ENCODE measurements at places on chromosomes 11 and 22. TPM values are rescaled to one million over a fixed set of nuclear protein-coding genes. Genes with fewer than 3 reads are reported as not detected.

GRCh38 chr11:30919389-30920152 is 333.4 kb upstream of the MPPED2 start:
- no peaks in the 10 kb centered on the region for H3K4me1 ChIP-seq
- H3K4me3 ChIP-seq, result no peak overlapping the region
- H3K36me3 ChIP-seq, result no peaks in the 10 kb centered on the region
- no peaks in the 10 kb centered on the region for H3K27me3 ChIP-seq

GRCh38 chr11:57640068-57640800 is 9.5 kb downstream of the YPEL4 start:
- H3K27ac ChIP-seq, result no peak overlapping the region
- DNase-seq, result no peak
- H3K36me3 ChIP-seq, result no peaks in the 10 kb centered on the region
- H3K4me3 ChIP-seq, result peak overlapping the region; percentile 77
- H3K27me3 ChIP-seq, result peaks cover 19% of the 10 kb centered on the region
- peaks cover 33% of the 10 kb centered on the region for H3K4me1 ChIP-seq

GRCh38 chr11:104343578-104343977 is 179.6 kb upstream of the PDGFD start:
- H3K4me3 ChIP-seq, result no peak overlapping the region
- H3K27me3 ChIP-seq, result no peaks in the 10 kb centered on the region
- no peaks in the 10 kb centered on the region for H3K36me3 ChIP-seq
- DNase-seq, result no peak
- H3K4me1 ChIP-seq, result no peaks in the 10 kb centered on the region
- H3K27ac ChIP-seq, result no peak overlapping the region

GRCh38 chr11:101019870-101020269 is 109.7 kb downstream of the PGR start:
- H3K27me3 ChIP-seq, result no peaks in the 10 kb centered on the region
- no peak overlapping the region for H3K4me3 ChIP-seq
- no peak overlapping the region for H3K27ac ChIP-seq

DNA sequence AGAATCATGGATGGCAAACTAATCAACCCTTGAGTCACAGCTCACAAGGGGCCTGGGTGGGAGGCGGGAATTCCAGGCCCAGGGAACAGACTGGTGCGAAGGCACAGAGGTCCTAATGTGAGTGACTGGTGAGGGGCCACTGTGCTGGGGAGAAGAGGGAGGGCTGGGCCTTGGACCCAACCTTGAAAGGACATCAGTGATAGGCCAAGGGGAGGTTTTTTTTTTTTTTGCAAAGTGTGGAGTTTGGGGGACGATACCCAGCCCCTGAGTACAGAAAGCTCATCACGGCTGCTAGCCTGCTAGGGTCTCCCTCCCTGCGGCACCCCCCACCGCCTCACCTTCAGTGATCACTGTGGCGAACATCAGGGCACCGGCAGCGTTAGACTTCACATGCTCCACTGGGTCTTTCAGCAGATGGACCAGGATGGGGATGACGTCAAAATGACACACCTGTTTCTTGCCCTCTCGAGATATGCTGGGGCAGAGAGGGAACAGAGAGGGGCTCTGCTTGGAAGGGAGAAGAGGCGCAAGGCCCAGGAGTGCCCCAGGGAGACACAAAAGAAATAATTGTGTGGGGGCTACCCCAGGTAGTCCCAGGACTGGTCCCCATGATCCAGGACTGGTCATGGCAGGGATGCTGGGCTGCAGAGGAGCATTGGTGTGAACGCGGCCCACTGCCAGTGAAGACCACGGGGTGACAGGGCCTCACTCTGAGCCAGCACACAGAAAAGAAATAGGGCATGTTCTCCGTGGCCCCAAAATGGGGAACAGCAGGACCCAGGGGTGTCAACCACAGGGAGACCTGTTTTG is 8.6 kb upstream of the GNAZ start:
- H3K4me3 ChIP-seq, result no peak overlapping the region
- peaks cover 7% of the 10 kb centered on the region for H3K27me3 ChIP-seq
- H3K27ac ChIP-seq, result no peak overlapping the region
- H3K36me3 ChIP-seq, result no peaks in the 10 kb centered on the region
- H3K4me1 ChIP-seq, result no peaks in the 10 kb centered on the region
- DNase-seq, result no peak

DNA sequence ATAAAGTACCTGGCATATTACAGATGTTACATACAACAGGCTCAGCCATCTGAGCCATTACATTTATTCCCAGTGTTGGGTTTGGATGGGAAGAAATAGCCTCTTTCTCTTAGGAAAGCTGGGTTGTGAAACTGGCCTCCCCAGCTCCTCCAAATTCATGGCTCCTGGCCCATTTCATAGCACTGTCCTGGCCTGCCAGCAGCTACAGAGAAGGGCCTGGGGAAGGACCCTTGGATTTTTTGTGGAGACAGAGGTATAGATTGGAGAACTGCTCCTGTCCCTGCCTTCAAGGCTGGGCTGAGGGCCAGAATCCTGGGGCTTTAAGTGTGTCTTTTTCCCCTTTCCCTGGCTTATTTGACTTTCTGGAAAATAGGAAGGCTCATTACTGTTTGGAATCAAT is 18.0 kb downstream of the PKNOX2 start:
- H3K4me3 ChIP-seq, result no peak overlapping the region
- no peaks in the 10 kb centered on the region for H3K4me1 ChIP-seq
- DNase-seq, result no peak
- H3K27me3 ChIP-seq, result peaks cover 33% of the 10 kb centered on the region

GRCh38 chr22:43969021-43969878 is 14.0 kb downstream of the SAMM50 start:
- H3K4me3 ChIP-seq, result no peak overlapping the region
- H3K36me3 ChIP-seq, result peaks cover 58% of the 10 kb centered on the region

DNA sequence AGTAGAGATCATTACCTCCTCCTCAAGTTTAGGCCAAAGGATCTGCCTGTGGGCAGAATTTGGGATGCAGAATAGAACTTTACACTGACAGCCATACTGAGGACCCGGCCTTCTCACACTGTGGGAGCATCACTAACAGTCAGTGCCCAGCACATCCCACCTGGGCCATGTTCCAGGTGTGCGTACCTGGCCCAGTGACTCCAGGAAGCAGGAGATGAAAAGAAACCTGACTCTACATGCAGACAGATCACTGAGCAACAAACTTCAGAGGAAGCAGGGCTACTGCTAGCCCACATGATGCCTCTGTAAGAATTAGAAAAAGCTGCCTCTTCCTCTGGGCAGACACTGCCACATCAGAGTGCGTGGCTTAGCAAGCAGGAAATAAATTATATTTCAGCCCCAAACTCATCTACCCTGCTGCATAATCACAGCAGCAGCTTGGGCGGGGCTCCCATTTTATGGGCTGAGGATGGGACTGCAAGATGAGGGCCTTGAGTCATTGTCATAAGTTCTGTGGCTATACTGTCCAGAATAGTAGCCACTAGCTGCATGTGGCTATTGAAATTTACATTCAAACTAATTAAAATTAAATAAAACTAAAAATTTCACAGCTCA is 6.0 kb upstream of the LMO2 start:
- H3K4me1 ChIP-seq, result peaks cover 32% of the 10 kb centered on the region
- H3K27ac ChIP-seq, result no peak overlapping the region
- no peaks in the 10 kb centered on the region for H3K36me3 ChIP-seq
- no peak overlapping the region for H3K4me3 ChIP-seq
- H3K27me3 ChIP-seq, result peaks cover 59% of the 10 kb centered on the region

- no peak for DNase-seq
- H3K36me3 ChIP-seq, result no peaks in the 10 kb centered on the region
- H3K27ac ChIP-seq, result no peak overlapping the region
- H3K27me3 ChIP-seq, result no peaks in the 10 kb centered on the region
These were observed 9.9 kb downstream of the TTC12 start for GRCh38 chr11:113324250-113324649.

GRCh38 chr11:126279191-126279590 is 3.7 kb upstream of the TIRAP start:
- no peaks in the 10 kb centered on the region for H3K27me3 ChIP-seq
- H3K4me1 ChIP-seq, result peaks cover 43% of the 10 kb centered on the region
- H3K36me3 ChIP-seq, result peaks cover 45% of the 10 kb centered on the region
- H3K27ac ChIP-seq, result peak overlapping the region; percentile 86
- no peak for DNase-seq

GRCh38 chr11:2772544-2773031 is 72.8 kb upstream of the KCNQ1OT1 start:
- H3K27ac ChIP-seq, result no peak overlapping the region
- H3K4me3 ChIP-seq, result no peak overlapping the region
- peaks cover 12% of the 10 kb centered on the region for H3K27me3 ChIP-seq

GRCh38 chr11:17350455-17351171 is 987 bp upstream of the NCR3LG1 start:
- H3K4me1 ChIP-seq, result peaks cover 37% of the 10 kb centered on the region
- peak overlapping the region; percentile 40 for H3K27ac ChIP-seq
- H3K4me3 ChIP-seq, result peak overlapping the region; percentile 82
- DNase-seq, result no peak
- H3K36me3 ChIP-seq, result peaks cover 11% of the 10 kb centered on the region

DNA sequence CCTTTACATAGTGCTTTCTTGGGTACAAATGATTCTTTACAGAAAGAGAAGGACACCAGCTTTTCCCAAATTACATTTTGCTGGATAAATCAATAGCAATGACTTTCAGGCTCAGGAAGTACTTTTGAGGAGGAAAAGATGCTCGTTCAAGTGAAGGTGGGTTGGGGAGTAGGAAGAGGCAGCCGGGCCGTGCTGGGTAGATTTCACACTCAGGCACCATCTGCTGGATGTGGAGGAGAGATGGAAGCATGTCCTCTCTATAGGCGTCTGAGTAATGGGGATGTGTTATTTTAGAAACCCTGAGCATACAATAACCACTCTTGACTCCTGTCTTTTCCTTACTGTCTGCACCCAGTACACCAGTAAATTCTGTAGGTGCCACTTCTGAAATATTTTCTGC is 152.3 kb upstream of the LARGE1 start:
- DNase-seq, result no peak
- H3K27ac ChIP-seq, result no peak overlapping the region
- H3K4me3 ChIP-seq, result no peak overlapping the region
- H3K4me1 ChIP-seq, result no peaks in the 10 kb centered on the region

- DNase-seq, result no peak
- H3K4me3 ChIP-seq, result no peak overlapping the region
- no peaks in the 10 kb centered on the region for H3K36me3 ChIP-seq
- H3K27ac ChIP-seq, result no peak overlapping the region
- H3K4me1 ChIP-seq, result no peaks in the 10 kb centered on the region
- peaks cover 7% of the 10 kb centered on the region for H3K27me3 ChIP-seq
These were observed 29.4 kb downstream of the LGR4 start for GRCh38 chr11:27443227-27443626.

- no peaks in the 10 kb centered on the region for H3K36me3 ChIP-seq
- H3K27me3 ChIP-seq, result no peaks in the 10 kb centered on the region
- no peak overlapping the region for H3K4me3 ChIP-seq
- no peak for DNase-seq
- no peak overlapping the region for H3K27ac ChIP-seq
- H3K4me1 ChIP-seq, result no peaks in the 10 kb centered on the region
These were observed 9.5 kb downstream of the DCHS1 start for GRCh38 chr11:6646071-6646470.

DNA sequence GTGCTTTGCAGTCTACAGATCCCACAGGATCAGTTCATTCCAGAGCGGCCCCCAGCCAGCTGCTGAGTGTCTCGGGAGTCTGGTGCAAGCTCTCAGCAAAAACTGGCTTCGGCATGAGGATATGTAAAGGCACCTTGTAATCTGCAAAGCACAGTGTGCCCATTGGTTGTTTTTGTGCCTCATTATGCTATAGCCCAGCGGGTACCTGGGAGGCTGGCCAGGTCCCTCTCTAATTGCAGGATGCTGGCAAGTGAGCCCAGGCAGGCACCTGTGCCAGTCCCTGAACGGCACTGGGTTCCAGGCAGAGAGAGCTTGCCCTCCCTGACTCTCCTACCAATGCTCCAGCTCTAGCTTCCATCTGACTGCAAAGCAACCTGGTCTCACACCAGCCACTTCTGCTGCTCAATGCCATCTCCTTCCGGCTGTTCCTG is 128.7 kb downstream of the DSCAML1 start:
- no peak overlapping the region for H3K4me3 ChIP-seq
- DNase-seq, result no peak
- H3K36me3 ChIP-seq, result no peaks in the 10 kb centered on the region
- H3K27ac ChIP-seq, result no peak overlapping the region

GRCh38 chr22:26975865-26976264 is 318.5 kb downstream of the MIAT start:
- no peak for DNase-seq
- no peaks in the 10 kb centered on the region for H3K27me3 ChIP-seq
- H3K4me3 ChIP-seq, result no peak overlapping the region
- H3K36me3 ChIP-seq, result no peaks in the 10 kb centered on the region
- H3K4me1 ChIP-seq, result no peaks in the 10 kb centered on the region
- H3K27ac ChIP-seq, result no peak overlapping the region

GRCh38 chr11:45083544-45084087 is 62.8 kb upstream of the PRDM11 start:
- H3K27me3 ChIP-seq, result no peaks in the 10 kb centered on the region
- no peak for DNase-seq
- no peak overlapping the region for H3K27ac ChIP-seq
- peaks cover 6% of the 10 kb centered on the region for H3K36me3 ChIP-seq
- H3K4me3 ChIP-seq, result no peak overlapping the region

DNA sequence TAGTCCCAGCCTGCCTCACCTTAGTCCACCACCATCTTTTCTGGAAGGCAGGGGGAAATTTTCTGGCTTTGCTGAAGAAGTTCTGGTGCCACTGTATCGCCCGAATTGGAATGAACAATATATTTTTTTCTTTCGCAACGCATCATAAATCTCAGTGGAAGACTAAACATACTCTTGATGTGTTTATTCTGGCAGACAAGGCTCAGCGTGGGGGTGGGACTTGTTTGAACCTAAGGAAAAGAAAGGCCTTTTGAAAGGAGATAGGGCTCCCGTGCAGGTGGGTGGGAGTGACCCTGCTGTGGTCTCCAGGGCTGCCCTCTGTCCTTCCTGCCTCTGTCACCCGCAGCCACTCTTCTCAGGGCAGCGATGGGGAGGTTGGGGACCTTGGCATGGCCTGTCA is 42.5 kb downstream of the CD82 start:
- no peak for DNase-seq
- H3K27ac ChIP-seq, result peak overlapping the region; percentile 86
- H3K36me3 ChIP-seq, result peaks cover 58% of the 10 kb centered on the region
- no peak overlapping the region for H3K4me3 ChIP-seq

GRCh38 chr11:58493676-58494075 is 14.2 kb downstream of the OR5B21 start:
- DNase-seq, result no peak
- no peak overlapping the region for H3K4me3 ChIP-seq
- H3K27ac ChIP-seq, result no peak overlapping the region
- peaks cover 25% of the 10 kb centered on the region for H3K36me3 ChIP-seq
- no peaks in the 10 kb centered on the region for H3K27me3 ChIP-seq

- DNase-seq, result no peak
- H3K4me1 ChIP-seq, result no peaks in the 10 kb centered on the region
- H3K4me3 ChIP-seq, result no peak overlapping the region
- H3K36me3 ChIP-seq, result no peaks in the 10 kb centered on the region
- no peak overlapping the region for H3K27ac ChIP-seq
These were observed 254.4 kb downstream of the TTC28 start for GRCh38 chr22:28425211-28425610.

GRCh38 chr11:34625576-34625975 is 4.7 kb downstream of the EHF start:
- no peak overlapping the region for H3K4me3 ChIP-seq
- H3K36me3 ChIP-seq, result no peaks in the 10 kb centered on the region
- peaks cover 41% of the 10 kb centered on the region for H3K27me3 ChIP-seq
- H3K27ac ChIP-seq, result no peak overlapping the region
- no peaks in the 10 kb centered on the region for H3K4me1 ChIP-seq
- DNase-seq, result no peak

MYRF gene
- 2.9 TPM for total RNA-seq

MGAT3 gene
- 10.0 TPM for total RNA-seq

ZDHHC13 gene
- 25.7 TPM for total RNA-seq

CNGA4 gene
- total RNA-seq, result 0.16 TPM

KRTAP5-11 gene
- total RNA-seq, result not detected

TRPM5 gene
- total RNA-seq, result not detected

PRAME gene
- not detected for total RNA-seq

BCR gene
- 31.9 TPM for total RNA-seq

NXPE1 gene
- not detected for total RNA-seq

MUC5B gene
- total RNA-seq, result not detected

LDHA gene
- 1,251 TPM for total RNA-seq

MYOD1 gene
- not detected for total RNA-seq

Measured in activated CD8-positive, alpha-beta T cell treated with anti-CD3 and anti-CD28 coated beads, Interleukin-2, amount 10 ng/mL, durations not matched to agents 7 days and 5 days (primary cell).